ENCODE measurements at places on chromosomes 4 and X. TPM values are rescaled to one million over a fixed set of nuclear protein-coding genes. Genes with fewer than 3 reads are reported as not detected.

DNA sequence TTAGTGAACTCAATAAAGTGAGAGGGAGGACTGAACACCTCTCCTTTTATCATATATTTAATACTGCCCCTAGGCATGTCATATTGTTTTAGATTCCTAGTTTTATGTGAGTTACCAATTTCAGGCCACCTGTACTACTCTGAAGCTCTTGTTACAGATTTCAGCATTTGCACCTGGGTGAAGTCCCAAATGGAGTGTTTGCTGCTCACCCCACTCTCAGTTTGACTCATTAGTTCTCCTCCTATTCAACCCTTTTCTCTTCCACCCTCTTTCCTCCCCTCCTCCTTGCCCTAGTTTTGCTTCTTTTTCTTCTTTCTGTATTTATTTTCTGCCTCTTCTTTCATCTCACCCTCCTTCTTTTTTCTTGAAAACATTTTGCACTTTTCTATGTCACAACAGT lies 1852.2 kb upstream of the IGFBP7 start:
- DNase-seq = no peak

GRCh38 chr4:13533670-13534343 lies 10.5 kb downstream of the NKX3-2 start:
- DNase-seq = no peak

- DNase-seq = no peak
These were observed 70.1 kb upstream of the ENPP6 start for GRCh38 chr4:184287697-184288255.

DNA sequence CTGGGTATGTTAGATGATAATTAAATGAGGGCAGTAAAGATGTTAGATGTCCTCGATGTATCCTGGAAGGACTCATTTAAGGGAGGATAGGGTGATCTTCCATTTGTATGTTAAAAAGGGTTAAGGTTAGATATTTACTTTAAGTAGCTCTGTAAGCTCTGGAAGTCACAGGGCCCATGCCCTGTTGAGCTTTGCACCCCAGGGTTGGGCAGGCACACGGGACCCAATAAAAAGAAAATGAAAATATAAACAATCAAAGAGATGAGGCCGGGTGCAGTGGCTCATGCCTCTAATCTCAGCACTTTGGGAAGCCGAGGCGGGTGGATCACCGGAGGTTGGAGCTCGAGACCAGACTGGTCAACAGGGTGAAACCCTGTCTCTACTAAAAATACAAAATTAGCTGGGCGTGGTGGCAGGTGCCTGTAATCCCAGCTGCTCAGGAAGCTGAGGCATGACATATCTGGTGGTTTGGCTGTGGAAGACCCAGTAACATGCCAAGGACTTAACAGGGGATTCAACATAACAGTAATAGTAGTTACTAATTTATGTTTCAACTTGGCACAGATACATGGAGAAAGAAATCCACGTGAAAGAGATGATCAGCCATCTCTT lies 16.9 kb upstream of the PHEX start:
- no peak for DNase-seq

The DCUN1D4 gene
- total RNA-seq = 57.4 TPM

The MND1 gene
- total RNA-seq = 1.0 TPM

The KCNE5 gene
- total RNA-seq = 1.3 TPM

The LRCH2 gene
- total RNA-seq = 5.8 TPM

DNA sequence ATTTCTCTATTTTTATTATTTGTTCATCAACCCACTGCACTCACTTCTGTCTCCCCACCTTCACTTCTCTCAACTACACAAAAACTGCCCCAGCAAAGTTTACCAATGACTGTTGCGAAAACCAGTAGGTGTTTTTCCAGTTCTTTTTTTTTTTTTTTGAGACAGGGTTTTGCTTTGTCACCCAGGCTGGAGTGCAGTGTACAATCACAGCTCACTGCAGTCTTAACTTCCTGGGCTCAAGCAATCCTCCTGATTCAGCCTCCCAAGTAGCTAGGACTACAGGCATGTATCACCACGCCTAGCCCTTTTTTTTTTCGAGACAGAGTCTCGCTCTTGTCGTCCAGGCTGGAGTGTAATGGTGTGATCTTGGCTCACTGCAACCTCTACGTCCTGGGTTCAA lies 24.1 kb upstream of the HPRT1 start:
- DNase-seq = no peak

- DNase-seq = no peak
These were observed 83.8 kb upstream of the LCORL start for GRCh38 chr4:18105030-18106011.

The SHROOM4 gene
- 7.0 TPM for total RNA-seq

- no peak for DNase-seq
These were observed 6.3 kb upstream of the ZNF827 start for GRCh38 chr4:145944886-145945285.

DNA sequence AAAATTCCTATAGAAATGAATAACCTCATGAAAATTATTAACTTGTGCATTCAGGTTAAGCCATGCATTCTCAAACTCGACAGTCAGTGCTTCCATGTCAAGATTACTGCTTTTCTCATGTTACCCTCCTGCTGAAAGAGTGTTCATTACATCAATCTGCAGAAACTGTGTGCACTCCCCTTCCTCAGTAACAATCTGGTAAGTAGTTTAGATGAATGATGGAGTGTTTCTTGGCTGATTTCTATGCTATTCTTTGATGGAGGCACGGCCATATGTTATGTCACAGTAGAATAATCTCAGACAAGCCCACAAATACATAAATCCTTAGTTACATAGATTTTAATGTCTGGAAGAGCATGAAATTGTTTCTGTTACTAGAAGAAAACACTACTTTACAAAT lies 193.3 kb upstream of the FAM47A start:
- no peak for DNase-seq

GRCh38 chr4:1792832-1793495 lies at the start of gene FGFR3:
TSS of gene FGFR3 (plus strand) at chr4:1793293. CDS start at chr4:1793935, 642 bp downstream.
- no peak for DNase-seq

DNA sequence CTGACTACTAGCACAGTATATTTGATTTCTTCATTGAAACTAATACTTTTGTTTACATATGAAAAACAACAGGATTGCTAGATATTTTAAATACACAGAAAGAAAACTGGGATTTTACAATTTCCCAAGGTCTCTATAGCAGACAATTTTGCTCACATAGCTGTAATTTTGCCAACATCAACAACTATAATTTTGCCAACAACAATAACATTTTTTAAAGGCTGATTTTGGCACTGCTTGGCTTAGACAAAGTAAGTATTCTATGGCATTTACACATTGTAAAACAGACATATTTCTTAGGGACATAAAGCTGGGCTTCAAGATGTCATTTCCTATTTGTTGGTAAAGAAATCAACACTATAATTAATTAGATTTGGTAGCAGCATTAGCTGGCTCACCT lies 922.1 kb downstream of the RAB28 start:
- DNase-seq = no peak

The MAGEA12 gene
- total RNA-seq = 0.98 TPM

- peak; percentile 78 for DNase-seq
These were observed 1290.9 kb downstream of the PCDH18 start for GRCh38 chr4:136241221-136241986.

The REPS2 gene
- total RNA-seq = 1.2 TPM

- peak; percentile 78 for DNase-seq
These were observed 18.6 kb downstream of the CLCN4 start for GRCh38 chrX:10175319-10175871.

GRCh38 chrX:134244043-134244442 lies 7.1 kb downstream of the CCDC160 start:
- peak; percentile 32 for DNase-seq

The ZRSR2 gene
- total RNA-seq = 9.3 TPM

The CENPVL2 gene
- total RNA-seq = 0.25 TPM

DNA sequence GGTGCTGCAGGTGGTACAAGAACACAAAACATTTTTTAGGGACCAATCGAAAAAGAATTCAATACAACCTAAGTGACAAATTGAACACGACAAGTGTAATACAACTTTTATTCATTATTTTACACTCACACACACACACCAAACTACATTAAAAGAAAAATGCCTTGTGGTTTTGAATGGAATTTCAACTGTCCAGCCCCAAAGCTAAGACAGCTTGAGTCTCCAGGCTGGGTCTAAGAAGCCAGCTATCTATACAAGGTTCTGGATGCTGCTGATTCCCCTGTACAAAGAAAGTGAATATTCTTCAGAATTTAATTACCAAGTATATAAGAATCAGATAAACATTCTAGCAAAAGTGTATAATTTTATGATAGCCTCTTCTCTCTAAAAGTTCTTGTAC lies 118.2 kb downstream of the PPP3CA start:
- DNase-seq = peak; percentile 78

DNA sequence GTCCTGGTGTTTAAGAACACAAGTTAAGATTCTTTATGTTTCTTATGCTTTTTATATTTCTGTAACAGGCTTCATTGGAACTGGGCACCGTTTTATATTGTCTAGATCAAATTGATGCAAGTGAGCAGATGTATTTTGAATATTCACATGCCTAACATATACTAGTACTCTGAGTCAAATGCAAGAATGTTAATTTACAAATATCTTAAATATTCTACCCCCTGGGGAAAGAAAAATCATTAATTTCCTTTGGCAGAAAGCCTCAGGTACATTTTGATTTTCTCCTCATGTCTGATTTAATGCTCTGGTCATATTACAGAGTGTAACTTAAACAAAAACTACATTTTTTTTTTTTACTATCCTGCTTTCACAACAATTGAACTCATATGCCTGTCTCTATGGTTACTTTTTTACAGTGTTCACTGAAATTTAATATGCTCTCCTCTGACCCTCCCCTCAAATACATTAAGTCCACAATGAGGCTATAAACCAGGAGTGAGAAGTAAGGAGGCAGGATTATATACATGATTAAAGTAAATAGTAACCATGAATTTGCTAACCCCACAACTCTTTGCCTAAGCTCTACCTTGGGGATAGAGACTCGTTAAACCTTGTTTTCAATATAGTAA lies 2.4 kb upstream of the NSUN7 start:
- no peak for DNase-seq

DNA sequence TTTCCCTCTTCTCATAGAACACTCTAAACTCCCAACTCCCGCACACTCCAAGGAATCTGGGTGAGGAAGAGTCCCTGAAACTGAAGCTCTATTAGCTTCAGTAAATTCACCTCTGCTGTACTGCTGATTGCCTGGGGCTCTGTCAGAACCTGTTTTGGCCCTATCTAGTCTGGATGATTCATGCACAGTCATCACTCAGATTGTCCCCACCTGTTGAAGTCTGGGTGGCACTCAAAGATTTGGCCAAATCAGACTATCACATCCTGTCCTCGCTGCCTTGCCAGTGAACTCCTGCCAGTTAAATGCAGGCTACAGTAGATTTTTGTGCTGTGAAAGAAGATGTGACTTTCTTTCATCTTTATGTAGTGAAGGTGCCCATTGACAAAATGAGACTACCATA lies 63.5 kb upstream of the EMCN start:
- no peak for DNase-seq

GRCh38 chr4:175411251-175411650 lies 400.8 kb downstream of the GPM6A start:
- no peak for DNase-seq

The ADAMTS3 gene
- total RNA-seq = 4.2 TPM

Measured in astrocyte (in vitro differentiated cells and primary cell).